ENCODE measurements at places on chromosomes 16 and 17. TPM values are rescaled to one million over a fixed set of nuclear protein-coding genes. Genes with fewer than 3 reads are reported as not detected.

DNA sequence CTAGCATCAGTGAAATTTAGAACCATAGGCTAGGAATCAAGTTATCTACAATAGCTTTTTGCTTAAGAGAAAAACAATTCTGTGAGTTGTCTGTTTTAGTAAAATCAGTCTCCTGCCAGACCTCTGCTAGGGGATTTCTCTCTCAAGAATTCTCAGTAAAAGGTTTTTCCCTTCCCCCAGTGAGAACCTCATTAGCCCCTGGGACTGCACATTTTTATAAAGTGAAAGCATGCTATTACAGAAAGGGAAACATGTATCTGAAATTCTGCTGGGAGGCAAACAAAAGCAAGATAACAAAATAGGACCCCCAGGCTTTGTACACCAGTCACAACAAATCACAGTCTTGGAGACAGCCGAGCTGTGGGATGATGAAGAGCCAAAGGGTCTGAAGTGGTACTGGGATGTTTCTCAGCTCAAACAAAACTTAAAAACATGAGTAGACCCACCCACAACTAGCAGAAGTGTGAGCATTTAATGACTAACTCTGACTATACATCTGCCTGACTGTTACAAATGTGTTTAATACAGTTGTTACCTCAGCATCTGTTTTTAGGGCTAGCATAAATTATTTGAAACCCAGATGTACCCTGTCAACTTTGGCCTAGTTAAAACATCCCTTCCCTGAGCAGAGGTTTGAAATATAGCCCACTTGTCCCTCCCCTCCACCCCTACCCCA is 20.0 kb upstream of the GLG1 start:
- no peak for DNase-seq

CDH3 gene
- 9.4 TPM for total RNA-seq

SMIM36 gene
- total RNA-seq, result not detected

GRCh38 chr17:44745301-44745700 is 13.5 kb upstream of the ADAM11 start:
- DNase-seq, result no peak

DNA sequence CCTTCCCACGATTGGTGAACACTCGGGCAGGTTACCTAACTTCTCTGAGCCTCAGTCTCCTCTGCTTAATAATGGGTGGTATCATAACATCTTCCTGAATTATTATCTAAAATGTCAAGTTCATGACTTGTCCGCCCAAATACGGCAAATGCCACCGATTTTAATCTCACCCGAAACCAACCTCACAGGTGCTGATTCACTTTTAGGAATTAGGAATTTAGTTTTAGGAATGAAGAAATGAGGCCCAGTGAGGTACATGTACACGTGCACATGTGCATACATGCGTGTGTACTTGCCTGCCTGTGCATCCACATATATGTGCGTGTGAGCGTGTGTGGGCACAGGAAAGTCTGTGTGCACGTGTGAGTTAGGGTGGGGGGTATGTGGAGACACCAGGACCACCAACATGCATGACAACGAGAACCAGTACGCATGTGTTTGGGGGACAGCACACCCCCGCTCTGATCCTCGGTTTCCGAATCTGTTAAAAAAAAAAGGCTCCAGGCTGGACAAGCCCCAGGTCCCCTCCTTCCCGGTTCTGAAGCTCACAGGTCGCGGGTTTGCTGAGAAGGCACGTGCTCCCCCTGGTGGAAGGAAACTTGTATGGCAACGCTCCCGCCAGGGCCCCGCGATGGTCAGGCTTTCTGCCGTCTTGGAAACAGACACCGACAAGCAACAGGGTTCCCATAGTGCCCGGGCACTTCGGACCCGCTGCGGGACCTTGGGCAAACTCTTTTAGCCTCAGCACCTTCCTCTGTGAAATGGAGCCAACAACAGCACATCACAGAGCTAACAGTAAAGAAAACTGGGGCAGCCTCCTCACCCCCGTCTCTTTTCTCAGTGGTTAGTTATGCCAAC is 219.2 kb downstream of the RBFOX3 start:
- DNase-seq, result peak; percentile 71

FKBP10 gene
- total RNA-seq, result 9.0 TPM

DNA sequence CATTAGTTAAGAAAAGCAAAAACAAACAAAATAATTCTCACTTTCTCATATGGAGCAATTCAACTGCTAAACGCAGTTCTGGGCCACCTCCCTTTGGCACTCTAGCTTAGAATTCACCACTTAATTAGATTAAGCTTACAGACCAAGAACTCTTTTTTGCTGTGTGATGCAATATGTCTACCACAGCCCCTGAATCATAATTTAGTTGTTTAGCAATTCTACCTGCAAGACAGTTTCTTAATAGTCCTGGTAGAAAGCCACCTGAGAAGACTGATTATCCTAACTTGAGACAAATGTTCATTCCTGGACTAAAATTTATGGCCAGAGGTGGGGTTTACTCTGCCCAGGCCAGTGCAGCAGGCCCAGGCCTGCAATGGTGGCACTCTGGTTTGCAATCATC is 205.9 kb downstream of the HS3ST3A1 start:
- DNase-seq, result no peak

ZNF385C gene
- total RNA-seq, result 0.41 TPM

SARM1 gene
- 18.3 TPM for total RNA-seq

CHST4 gene
- total RNA-seq, result not detected

DNA sequence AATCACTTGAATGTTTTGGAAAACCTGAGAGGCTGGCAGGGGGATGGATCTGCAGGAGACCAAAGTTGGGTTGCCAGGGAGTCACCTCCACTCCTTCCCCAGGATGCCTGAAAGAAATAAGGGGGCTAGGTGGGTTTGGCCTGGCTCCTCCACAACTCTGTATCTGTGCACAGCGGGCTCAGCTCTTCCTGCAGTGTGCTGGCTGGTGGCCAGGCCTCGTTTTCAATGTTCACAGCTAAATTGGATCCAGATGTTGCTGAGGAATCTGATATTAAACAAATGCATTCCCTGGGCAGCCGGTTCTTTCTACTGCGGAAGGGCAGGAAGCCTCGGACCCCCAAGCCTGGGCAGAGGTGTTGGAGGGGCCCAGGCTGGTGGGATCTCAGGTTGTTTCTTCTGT is 106.2 kb downstream of the N4BP1 start:
- no peak for DNase-seq

DNA sequence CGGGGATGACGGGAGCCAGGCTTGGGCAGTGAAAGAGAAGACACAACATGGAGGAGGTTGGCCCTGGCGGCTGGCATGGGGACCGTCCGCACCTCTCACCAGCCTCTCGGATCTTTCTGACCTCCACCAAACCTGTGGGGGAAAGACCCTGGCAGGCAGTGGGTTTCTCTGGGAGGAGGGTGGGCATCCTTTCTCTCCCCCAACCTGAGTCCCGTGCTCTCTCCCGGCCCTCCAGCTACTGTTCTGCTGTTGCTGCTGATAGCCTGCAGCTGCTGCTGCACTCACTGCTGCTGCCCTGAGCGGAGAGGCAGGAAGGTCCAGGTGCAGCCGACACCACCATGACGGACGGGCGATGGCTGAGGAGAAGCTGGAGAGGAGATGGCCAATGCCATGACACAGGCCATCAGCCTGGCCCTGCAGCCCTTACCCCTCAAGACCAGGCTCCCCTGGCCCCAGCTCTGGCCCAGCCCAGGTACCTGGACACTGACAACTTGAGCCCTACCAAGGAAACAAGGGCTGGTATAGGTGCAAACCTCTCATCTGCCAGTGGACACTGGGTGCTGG is 7.4 kb downstream of the SMIM5 start:
- DNase-seq, result no peak

Data from frontal cortex (tissue), 4 donors.